Activated T-helper 1 cell treated with Interleukin-2 at 50 U/mL for 16 hours (primary cell): ENCODE measurements at places on chromosomes 11 and 22.

GRCh38 chr11:68763181-68763721 is 11.9 kb upstream of the TESMIN start:
- no peak for DNase-seq

DNA sequence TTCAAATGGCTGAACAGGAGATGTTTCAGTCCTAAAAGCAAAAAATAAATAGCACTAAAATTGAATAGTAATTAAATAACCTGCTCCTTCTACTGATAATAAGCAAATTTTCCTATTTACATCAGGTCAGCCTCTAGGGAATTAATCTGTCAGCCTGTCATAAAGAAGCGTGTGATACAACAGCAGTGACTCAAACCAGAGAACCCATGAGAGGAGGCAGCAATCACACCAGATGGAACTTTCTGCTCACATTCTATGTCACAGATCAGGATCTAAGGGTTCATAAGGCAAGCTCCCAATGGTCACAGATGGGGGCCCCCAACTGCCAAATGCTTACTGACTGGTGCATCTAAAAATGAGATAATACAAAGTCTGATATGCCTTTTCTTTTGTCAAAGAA is 41.1 kb downstream of the RBFOX2 start:
- DNase-seq: no peak

DNA sequence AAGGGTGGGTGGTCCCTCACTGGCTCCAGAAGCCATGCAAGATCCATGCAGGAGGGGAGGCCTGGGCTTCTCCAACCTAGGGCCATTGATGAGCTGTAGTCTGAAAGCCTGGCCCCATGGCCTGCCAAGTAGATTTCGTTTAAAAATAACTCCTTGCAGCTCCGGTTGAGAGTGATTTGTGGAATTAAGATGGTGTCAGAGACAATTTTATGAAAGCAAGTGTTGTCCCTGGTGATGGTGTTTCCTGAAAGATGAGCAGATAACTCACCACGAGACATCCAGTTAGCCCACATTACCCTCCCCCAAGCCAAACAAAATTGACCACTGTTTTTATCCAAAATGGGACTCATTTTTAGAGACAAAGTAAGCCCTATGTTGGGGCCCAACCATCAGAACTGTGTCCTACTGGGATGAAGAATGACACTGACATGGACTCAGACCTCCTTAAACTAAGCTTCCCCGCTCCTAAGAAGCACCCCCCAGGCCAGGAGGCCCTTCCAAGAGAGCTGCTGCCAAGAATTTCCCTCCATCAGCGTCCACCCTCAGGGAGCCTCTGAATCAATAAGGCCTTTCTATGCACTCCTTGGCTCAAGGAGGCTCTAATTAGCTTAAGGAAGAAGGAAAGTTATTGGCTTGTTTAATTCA is 174.2 kb upstream of the NCAM1 start:
- no peak for DNase-seq

DNA sequence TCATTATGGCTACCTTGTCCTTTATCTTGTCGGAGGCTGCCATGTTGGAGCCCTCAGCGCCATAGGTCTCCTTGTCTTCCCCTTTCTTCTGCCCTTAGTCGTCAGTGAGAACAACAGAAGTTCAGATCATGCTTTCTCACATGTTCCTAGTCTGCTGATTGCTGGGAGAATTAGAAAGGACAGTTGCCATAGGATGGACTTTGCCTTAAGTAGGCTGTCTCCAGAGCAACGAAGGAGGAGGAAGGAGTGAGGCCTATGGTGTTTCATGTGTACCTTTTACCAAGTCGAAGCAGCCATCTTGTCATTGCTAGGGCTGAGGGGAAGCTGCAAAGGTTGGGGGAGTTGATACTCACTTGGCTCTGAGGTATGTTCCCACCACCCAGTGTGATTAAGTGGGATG is 62.6 kb downstream of the SYT13 start:
- no peak for DNase-seq

- DNase-seq: no peak
Observed at GRCh38 chr11:103927535-103927934, 108.9 kb upstream of the DDI1 start.

DNA sequence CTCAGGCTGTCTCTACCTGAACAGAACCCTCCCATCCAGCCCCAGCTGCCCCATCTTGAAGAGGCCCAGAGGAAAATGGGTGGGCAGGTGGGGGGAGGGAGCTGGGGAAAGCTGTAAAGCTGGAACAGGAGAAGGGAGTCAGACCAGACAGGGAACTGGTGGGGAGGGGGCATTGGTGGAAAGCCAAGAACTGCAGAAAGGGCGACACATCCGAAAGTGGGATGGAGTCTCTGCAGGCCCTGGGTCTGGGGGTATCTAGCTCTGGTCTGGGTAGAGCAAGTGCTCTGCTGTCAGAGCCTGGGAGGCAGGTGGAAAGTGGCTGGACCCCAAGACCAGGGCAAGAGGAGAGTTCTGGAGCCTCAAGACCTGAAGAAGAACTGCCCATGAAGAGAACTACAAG is 7.7 kb downstream of the TMPRSS13 start:
- no peak for DNase-seq

DNA sequence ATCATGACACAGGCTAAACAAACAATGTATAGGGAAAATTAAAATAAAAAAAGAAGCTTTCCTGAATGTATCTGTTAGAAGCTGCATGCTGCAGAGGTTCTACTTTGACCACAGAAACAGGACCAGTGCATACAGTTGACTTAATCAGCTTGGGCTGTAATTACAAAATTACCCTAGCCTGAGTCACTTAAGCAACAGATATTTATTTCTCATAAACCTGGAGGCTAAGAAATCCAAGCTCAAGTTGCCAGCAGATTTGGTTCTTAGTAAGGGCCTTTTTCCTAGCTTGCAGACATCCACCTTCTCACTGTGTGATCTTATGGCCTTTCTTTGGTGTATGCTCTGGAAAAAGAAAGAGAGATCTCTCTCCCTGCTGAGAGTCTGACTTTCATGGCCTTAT is 946.5 kb upstream of the RAG2 start:
- no peak for DNase-seq

DNA sequence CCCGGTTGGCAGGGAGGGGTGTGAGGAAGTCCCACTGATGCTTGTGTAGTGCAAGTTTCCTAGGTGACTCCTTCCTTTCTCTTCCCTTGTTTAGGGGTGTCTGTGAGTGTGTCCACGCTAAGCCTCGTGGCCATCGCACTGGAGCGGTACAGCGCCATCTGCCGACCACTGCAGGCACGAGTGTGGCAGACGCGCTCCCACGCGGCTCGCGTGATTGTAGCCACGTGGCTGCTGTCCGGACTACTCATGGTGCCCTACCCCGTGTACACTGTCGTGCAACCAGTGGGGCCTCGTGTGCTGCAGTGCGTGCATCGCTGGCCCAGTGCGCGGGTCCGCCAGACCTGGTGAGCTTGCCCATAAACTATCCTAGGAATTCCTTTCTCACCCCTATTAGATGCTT is 10.4 kb downstream of the CCKBR start:
- no peak for DNase-seq

- no peak for DNase-seq
Observed at GRCh38 chr11:34252651-34253050, 105.2 kb downstream of the ABTB2 start.

DNA sequence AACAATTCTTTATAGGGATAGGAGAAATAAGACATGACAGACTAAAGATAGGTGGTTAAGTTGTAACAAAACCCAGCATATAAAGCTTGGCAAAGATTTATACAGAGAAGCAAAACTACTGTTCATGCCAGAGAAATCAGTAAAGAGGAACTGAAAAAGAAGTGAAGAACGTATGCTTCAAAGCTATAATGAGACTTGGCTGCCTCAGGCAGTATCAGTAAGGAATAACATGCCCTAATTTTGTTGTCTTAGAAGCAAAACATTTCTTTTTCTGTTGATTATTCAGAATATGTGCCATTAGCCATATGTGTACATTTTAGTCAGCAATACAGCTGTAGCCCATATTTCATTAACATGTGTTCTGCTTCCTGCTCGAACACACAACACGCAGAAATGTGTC is 403.2 kb downstream of the NELL1 start:
- no peak for DNase-seq

- DNase-seq: no peak
Observed at GRCh38 chr11:45560913-45561281, 104.5 kb downstream of the CHST1 start.

DNA sequence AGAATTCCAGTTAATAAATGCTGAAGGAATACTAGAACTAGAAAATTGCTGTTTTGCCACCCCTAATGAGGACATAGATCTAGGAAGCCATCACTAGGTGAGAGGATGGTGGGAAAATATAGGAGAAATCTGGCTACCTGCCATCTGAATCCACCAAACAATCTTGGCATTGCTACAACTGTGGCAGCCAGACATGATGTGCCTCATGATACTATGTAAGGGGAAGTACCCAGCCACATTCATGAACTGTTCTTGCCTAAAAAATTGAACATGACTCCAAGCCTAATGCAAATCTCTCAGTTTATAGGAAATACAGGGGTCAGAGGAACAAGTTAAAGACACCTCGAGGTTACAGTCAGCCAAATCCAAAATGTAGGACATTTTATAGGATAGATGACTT is 72.8 kb downstream of the SFI1 start:
- no peak for DNase-seq

GRCh38 chr22:39522567-39523300 is 2.4 kb downstream of the ATF4 start:
- no peak for DNase-seq

GRCh38 chr11:36308577-36308976 is 12.5 kb downstream of the PRR5L start:
- no peak for DNase-seq

- DNase-seq: no peak
Observed at GRCh38 chr22:45310977-45311531, 1.3 kb downstream of the FAM118A start.

DNA sequence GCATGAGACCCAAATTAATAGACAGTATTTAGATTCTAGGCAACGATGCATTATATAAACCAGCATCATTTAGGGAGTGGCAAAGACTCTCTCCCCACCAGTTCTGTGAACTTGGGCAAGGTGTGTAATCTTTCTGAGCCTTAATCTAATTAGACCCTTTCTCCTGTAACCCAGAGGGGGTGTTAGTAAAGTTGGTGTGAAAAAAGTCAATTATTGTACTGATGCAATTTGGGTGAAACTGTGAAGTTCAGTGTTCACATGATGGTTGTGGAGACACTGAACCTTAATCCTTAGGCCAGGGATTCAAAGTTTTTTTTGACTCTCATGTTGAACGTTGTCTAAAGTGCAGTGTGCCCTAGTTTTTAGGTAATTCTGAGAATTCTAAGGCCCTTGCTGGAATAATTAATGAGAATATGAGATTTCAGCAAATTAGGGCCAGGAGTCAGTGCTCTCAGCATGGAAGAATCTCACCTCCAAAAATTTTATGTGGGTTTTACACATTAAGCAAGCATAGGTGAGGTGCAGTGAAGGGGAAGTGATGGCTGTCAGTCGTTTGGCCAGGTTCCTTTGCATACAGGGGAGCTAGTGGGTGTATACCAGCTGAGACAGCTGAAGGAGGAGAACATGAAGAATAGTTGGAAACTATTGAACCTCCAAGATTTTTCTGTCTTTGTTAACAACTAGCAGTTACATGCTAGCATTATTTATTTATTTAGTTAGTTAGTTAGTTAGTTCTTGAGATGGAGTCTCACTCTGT is 94.2 kb downstream of the PTPRJ start:
- no peak for DNase-seq

DNA sequence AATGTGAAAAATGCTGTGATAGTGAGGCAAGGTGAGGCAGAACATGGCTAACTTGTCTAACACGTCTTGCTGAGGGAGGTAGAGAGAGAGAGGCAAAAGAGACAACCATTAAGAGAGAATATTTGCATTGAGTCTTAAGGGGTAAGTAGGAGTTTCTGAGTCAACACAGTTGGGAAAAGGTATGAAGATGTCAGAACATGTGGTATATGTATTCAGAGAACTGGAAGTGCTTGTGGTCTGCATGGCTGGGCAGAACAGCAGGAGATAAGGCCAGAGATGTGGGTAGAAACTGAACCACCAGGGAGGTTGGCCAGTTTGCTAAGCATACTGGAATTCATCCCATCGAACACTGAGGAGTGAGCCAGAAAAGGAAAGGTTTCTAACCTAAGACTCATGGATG is 25.0 kb upstream of the SLC5A1 start:
- no peak for DNase-seq

- no peak for DNase-seq
Observed at GRCh38 chr11:18379201-18379600, 15.2 kb upstream of the LDHA start.

GRCh38 chr22:49938565-49939136 is 20.2 kb downstream of the CRELD2 start:
- DNase-seq: no peak

- no peak for DNase-seq
Observed at GRCh38 chr11:61418136-61418535, 11.6 kb downstream of the CPSF7 start.

DNA sequence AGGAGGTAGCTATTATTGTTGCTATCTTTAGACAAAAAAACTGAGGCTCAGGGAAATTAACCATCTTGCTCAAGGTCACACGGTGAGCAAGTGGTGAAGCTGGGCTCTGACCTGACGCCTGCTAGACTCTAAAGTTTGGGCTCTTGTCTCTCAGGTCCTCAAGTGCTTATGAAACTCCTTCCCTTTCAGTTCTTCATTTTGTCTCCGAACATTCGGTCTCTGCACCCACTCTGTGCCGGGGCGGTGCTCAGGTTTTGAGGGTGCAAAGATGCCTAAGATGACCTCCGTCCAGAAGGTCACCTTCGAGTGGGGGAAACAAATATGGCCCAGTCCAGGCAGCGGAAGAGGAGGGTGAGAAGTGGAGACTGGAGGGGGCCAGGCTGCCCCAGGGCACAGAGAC is 16.0 kb downstream of the OVOL1 start:
- DNase-seq: no peak

DNA sequence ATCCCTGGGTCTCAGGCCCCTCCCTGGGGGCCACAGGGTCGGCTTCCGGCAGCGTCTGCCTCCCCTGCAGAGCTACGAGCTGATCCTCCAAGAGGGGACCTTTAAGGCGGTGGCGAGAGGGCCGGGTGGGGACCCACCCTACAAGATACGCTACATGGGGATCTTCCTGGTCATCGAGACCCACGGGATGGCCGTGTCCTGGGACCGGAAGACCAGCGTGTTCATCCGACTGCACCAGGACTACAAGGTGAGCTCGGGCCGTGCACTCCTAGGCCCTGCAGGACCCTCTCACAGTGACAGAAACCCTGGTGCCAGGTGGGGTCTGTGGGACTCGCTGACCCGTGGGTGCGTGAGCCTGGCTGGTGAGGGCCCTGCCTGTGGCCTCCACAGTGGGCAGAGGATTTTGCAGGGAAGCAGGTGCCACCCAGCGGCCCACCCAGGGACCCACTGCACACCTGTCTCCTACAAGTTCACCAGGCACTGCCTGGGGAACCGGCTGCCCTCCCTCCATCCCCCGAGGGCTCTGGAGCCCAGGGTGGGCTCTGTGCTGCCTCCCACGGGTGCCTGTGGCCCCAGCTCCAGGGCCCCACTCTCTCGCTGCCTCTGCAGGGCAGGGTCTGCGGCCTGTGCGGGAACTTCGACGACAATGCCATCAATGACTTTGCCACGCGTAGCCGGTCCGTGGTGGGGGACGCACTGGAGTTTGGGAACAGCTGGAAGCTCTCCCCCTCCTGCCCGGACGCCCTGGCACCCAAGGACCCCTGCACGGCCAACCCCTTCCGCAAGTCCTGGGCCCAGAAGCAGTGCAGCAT is 13.7 kb downstream of the MUC5B start:
- no peak for DNase-seq
